Natural killer cell (primary cell): ENCODE measurements at places on chromosomes 13 and 19.

- DNase-seq = no peak
These were observed 85.1 kb downstream of the RNASEH2B start for GRCh38 chr13:50994651-50995050.

DNA sequence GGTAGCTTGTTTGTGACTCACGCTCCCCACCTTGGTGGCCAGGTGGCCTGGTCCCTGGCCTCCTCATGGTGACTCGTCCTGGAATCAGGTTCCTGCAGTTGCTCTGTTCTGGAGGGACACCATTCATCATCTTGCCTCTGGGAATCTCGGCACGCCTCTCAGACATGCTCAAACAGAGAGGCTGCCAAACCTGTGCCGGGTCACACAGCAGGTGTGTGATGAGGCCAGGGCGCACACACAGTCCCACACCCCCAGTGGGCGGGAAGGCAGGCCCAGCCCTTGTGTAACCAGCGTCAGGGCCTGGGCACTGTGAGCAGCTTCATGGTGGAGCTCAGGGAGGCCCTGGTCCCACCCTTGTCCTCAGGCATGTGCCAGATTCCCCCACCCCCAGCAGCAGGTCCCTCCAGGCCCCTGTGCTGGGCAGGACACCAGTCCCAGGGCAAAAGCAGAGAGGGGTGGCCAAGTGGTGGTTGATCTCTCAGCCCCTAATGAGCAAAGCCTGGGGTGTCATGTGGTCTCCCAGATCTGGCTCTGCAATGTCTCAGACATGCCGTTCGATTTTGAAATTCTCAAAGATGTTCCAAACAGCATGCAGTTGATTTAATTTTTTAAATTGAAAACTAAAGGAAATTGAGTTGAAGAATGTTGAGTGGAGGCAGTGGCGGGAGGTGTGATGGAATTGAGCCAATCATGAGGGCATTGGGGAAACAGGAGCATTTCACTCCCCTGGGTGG lies 12.1 kb downstream of the CEBPA start:
- no peak for DNase-seq

GRCh38 chr19:2523630-2524311 lies 47.8 kb downstream of the GADD45B start:
- no peak for DNase-seq

DNA sequence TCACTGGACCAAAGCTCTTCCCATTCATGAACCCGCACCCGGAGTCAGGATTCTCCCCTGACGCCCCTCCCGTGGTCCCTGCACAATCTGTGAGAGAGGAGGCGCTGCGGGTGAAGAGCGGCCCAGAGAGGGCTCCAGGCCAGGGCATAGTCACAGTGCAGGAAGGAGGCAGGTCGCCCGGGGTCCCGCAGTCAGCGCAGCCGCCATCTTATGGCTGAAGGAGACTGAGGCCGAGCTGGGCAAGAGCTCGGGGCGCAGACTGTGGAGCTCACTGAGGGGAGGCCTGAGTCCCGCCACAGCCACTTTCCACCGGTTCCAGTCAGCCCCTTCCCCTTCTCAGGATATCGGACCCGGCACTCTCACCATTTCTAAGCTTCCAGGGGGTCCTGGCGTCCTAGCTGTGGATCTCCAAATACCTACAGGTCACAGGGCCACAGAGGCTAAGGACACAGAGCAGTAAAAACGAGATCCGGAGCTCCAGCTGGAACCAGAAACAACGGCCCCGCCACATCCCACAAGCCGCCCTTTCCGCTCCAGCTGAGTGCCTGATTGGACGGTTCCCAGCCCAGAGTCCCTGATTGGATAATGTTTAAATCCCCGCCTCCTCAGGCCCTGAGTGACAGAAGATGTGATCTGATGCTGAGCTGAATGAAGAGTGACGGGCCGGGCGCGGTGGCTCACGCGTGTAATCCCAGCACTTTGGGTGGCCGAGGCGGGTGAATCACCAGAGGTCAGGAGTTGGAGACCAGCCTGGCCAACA lies at the start of gene ZNF99:
Gene ZNF99 (minus strand): TSS at position 501 of the 760 bp plus-strand sequence. CDS start 135 bp downstream, at position 366.
- no peak for DNase-seq

- DNase-seq = no peak
These were observed 1.4 kb downstream of the EPN1 start for GRCh38 chr19:55676383-55676782.

DNA sequence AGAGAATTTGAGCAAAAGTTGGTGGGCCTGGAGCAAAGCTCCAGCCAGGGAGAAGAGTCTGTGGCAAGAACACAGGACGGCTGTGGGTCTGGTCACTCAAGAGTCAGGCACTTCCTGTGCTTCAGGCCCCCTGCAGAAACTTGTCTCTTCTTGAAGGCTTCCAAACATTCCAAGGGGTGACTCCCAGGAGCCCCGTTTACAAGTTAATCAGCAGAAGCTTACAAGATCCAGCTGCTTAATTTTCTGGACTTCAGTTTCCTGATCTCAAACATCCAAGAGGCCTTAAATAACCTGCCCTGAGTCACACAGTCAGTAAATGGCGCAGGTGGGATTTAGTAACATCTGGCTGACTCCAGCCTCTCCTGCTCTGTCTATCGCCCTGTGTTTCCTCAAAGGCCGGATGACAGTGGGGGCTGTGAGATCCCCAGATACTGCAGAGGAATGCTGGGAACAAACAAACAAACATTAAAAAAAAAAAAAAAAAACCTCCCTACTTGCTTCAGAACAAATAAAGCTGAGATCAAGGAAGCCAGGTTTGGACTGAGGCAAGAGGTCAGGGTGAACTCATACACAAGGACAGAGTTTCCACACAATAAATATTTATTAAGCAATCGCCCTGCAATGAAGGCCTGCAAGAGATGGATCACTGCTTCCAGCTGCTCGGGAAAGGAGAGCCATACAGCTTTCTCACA lies 175.4 kb upstream of the RFC3 start:
- no peak for DNase-seq

- DNase-seq = no peak
These were observed 35.6 kb downstream of the GJA3 start for GRCh38 chr13:20125129-20125782.

GRCh38 chr13:64675255-64675892 lies 2554.8 kb downstream of the PCDH9 start:
- DNase-seq = no peak

DNA sequence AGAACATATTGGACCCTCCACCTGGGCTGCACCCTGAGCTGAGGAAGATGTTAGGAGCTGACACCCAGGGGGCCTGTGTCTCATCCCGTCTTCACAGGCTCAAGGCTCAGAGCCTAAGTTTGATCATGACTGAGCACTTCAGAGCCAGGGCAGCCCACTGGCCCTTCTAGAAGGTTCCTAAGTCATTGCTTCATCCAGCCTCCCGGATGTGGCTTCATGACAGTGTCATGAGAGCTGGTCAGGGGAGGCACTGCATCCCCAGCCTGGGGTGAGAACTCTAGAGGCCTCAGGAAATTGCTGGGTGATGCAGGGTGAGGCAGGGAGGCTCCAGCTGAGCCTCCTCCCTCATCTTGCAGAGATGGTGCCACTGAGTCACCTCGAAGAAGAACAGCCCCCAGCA lies 24.9 kb upstream of the PIK3R2 start:
- no peak for DNase-seq

DNA sequence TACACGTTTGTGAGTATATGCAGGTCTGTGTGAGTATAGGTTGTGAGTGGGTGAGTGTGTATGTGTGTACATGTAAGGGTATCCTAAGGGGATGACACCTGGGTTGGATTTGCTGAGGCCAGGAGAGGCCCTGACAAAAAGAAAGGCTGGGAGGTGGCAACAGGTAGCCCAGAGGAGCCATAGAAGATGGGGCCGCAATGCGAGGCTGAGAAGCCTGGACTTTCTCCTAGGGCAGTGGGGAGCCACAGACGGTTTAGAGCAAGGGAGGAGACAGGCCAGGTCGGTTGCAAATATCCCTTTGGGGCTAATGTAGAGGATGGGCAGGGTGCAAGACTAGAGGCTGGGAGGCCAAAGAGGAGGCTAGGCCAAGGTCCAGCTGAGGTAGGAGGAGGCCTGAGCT lies 54.3 kb downstream of the CELF5 start:
- no peak for DNase-seq

- no peak for DNase-seq
These were observed 9.3 kb downstream of the MAP3K10 start for GRCh38 chr19:40200341-40201099.

DNA sequence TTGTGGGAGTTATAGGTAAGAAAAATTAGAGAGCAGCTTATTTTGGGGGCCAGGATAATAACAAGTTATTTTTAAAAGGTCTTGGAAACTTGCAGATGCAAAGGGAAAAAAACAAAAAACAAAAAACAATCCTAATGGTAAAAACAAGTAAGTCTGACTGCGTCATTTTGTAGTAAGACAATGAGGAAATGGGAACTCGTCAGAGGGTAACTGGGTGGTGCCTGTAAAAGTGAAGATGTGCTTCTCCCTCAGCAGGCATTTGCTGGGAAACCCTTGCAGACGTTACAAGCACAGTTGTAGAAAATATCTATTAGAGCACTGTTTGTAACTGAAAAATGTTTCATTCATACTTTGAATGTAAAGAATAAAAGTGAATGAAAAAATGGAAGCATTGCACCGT lies 2.2 kb upstream of the TNFSF13B start:
- DNase-seq = no peak

DNA sequence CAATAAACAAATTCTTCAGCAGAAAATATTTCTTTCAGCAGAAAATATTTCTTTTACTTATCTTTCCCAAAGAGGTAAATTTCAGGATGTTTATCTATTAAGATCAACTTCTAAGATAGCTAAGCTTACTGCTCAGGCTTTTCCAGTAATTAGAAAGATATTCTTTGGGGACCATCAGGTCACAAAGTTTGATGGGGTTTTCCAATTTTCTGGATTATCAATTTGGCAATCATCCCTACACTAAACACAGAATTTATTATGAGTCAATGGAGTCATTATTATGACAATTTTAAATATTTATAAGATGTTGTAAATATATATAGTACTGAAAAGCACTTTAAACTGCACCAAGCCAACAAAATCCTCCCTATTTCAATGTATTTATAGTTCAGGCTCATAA lies 137.6 kb downstream of the AKAP11 start:
- DNase-seq = no peak

GRCh38 chr19:32863841-32864240 lies 5.7 kb downstream of the SLC7A9 start:
- no peak for DNase-seq

- no peak for DNase-seq
These were observed 37.8 kb downstream of the BRD4 start for GRCh38 chr19:15294561-15294990.

GRCh38 chr19:55392820-55393761 lies 7.4 kb downstream of the RPL28 start:
- no peak for DNase-seq

- DNase-seq = no peak
These were observed 40.6 kb downstream of the FBN3 start for GRCh38 chr19:8108560-8109445.

- no peak for DNase-seq
These were observed 16.4 kb downstream of the KLK2 start for GRCh38 chr19:50889638-50890037.

- no peak for DNase-seq
These were observed 20.6 kb downstream of the PPP1R37 start for GRCh38 chr19:45113628-45114027.

GRCh38 chr13:110136660-110137585 lies 170.0 kb downstream of the COL4A1 start:
- DNase-seq = no peak

- no peak for DNase-seq
These were observed 15.9 kb downstream of the HIPK4 start for GRCh38 chr19:40374084-40374483.
